Stimulated activated CD8-positive, alpha-beta memory T cell treated with anti-CD3 and anti-CD28 coated beads, Interleukin-12 subunit alpha, Interleukin-12 subunit beta, amount 100 ng/mL, for 4 hours (primary cell): ENCODE measurements at places on chromosomes 4 and X.

DNA sequence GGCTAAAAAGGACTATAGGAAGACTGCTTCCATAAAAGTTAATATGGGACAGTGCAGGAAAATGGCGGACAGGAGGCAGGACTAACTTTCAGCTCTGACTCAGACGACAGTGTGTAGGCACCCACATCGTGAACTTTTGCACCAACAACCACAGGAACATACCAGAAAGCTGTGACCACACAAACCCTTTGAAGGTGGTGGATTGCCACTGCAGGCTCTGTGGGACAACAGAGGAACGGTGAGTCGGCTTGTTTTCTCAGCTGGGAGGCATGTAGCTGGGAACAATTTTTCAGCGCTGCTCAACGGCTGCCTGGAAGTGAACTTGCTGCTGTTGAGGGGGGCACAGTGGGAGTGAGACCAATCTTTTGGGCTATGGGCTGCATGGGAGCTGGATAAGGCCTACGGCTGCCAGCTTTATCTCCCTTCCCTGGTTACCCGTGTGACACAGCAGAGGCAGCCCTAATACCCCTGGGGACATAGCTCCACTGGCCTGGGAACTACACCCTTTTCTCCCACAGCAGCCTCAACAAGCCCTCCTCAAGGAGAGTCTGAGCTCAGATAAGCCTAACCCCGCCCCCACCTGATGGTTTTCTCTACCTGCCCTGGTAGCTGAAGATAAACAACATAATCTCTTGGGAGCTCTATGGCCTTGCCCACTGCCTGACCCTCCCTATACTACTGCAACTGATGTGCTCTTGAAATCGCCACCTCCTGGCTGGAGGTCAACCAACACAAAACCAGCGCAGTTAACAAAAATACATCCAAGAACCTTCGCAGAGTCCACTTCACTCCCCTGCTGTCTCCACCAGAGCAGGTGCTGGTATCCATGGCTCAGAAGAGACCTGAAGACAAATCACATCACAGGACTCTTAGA lies 1537.0 kb downstream of the C4orf33 start:
- DNase-seq = no peak

DNA sequence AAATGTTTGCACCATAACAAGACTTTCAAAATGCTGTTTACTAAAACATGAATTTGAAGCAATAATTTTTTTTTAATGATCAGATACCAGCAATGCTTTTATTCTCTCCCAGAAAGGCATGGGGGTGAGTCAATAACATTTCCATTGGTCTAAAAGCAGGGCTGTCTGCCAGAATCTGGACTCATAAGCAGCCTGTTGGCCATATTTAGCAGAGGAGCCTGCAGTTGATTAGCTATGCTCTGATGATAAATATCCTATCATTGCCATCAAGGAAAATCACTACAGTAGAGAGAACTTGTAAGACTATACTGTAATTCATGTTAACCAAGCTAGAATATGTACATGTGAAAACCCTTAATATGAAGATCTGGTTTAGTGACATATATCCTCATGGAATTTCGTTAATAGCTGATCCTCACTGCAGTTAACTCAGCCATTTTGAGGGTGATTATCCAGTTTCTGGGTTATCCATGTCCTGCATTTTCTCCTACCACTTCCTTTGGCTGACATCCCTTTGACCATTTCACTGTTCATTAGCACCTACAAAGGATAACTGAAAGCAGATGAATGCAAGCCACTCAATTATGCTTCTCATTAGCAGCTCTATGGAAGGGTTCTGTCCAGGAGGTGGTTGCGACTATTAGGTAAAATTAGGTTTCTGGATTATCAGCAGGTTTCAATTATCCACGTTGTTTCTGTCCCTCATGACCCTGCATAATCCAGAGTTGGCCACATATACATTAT lies 72.9 kb upstream of the DIAPH2 start:
- DNase-seq = no peak

DNA sequence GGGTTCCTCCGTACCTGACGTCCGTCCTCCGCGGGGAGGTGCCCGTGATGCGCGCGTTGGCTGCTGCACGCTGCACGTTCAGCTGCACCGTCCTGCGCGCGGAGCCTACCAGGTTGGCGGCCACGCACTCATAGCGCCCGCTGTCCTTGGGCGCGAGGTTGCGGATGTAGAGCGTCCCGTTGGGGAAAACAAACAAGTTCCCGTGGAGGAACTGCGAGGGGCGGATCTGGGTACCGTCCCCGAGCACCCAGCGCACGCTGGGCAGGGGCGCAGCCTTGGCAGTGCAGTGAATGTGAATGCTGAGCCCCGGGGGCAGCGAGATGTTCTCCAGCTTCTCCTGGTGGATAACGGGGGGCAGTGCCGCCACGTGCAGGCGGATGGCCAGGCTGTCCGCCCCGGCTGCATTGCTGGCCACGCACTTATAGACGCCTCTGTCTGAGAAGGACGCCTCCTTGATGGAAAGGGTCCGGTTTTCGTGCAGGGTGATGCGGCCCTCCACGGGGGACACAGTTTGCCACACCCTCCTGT lies 29.2 kb downstream of the MXRA5 start:
- no peak for DNase-seq

- DNase-seq = no peak
These were observed 138.3 kb downstream of the PDE5A start for GRCh38 chr4:119490335-119490734.

- no peak for DNase-seq
These were observed 3.4 kb upstream of the ZCCHC18 start for GRCh38 chrX:104108955-104109354.

GRCh38 chr4:25525896-25526295 lies 129.8 kb upstream of the SLC34A2 start:
- no peak for DNase-seq

DNA sequence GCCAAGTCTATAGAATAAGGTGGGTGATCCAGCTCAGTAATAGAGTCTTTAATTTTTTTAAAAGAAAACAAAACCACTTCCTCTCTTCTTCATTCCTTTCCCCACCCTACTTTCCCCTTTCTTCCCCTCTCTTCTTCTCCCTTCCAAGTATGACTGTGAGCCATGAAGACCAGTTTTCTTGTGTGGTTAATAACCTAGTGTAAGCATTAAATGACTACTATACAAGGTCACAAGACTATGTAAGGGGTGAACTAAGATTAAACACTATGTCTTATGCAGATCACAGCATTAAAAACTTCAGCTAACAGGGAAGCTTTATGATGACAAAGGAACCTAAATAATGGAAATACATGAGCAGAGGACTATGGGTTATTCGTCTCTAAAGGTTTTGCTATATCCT lies 135.4 kb downstream of the GUCY2F start:
- DNase-seq = no peak

DNA sequence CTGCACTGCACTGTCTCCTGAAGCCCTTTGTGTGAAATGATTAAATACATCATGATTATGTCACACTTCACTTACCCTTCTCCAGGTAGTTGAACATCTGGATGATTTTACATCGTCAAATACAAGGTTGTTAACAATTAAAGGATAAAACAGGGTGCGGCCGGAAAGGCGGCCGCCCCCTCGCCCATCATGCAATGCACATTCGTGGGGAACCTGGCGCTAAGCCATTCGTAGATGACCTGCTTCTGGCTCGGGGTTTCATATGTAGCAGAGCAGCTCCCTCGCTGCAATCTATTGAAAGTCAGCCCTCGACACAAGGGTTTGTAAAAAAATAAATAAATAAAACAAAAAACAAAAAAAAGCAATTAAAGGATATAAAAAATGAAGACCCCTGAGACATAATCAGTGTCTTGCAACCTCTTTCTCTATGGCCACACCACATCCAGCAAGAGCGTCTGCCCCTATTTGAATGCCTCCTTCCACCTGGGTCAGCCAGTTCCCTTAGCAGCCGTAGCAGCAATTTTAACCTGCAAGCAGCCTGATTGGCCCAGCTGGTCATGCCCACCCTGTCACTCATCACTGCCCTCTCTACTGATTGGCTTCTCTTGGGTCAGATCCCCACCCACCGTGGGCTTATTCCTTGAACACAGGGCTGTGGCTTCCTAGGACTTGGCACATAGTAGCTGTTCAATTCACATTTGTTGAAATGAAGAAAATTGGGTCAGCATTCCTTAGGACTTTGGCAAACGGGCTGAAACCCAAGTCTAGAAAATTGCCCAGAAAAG lies 147.8 kb upstream of the PSAPL1 start:
- DNase-seq = no peak

GRCh38 chr4:172348426-172348825 lies 535.2 kb downstream of the GALNTL6 start:
- DNase-seq = no peak

DNA sequence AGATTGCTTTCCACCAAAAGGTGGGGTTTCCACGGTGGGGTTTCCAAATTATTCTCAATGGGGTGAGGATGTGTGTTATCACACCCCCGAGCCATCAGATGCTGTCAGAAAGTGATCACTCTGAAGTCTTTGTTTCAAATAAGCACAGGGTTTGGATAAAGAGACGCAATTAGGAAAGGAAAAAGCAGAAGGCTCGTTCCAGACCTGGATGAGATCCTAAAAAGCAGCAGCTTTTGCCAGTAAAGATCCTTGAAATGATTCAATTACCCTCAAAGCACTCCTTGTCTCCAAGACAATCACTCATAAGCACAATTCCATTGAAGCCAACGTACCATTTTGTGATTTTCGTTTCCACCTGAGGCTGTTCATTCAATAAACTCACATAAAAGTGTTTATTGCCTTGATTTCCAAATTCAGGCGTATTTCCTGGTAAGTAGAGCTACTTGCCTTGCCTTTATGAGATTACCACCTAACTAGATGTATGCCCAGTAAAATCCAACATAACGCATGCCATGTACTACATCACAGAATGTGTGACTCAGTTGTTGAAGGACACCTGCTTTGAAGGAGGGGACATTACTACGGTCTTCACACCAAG lies 5.2 kb downstream of the F11 start:
- no peak for DNase-seq

DNA sequence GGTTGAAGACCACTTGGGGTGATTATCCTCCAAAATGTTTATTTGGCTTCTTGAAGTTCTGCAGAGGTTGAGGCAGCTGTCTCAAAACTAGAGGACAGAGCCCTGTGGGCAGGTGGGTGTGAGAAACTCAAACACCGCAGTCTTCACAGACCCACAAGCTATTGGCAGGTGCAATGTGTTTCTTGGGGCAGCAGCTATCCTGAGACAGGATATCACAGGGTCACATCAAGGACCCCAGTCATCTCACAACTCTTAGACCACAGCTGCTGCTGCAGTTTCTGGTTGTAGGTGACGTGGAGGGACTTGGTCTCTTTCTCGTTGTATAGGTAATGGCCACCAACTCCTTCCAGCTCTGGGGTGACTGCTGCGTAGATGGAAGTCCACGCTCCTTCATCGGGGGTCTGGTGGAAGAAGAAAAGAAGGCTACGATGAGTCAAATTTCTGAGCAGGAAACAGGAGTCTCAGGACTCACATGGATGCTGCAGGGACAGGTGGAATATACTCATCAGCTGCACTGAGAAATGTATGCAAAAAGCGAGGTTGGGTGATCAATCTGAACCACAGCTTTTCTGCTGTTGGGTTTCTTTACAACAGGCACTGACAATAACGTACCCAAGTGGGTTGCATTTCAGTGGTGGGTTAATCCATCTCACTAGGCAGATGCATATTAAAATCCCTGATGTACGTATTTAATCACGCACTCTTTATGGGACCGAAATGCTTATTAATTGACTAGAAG lies 279.8 kb downstream of the DHRSX start:
- DNase-seq = no peak

GRCh38 chrX:118116713-118117550 lies at the start of gene KLHL13:
KLHL13 (minus strand) TSS chrX:118116810; CDS start chrX:118028473, 88,337 bp downstream.
- DNase-seq = no peak

- no peak for DNase-seq
These were observed 95.2 kb downstream of the SHROOM4 start for GRCh38 chrX:50718776-50719175.

DNA sequence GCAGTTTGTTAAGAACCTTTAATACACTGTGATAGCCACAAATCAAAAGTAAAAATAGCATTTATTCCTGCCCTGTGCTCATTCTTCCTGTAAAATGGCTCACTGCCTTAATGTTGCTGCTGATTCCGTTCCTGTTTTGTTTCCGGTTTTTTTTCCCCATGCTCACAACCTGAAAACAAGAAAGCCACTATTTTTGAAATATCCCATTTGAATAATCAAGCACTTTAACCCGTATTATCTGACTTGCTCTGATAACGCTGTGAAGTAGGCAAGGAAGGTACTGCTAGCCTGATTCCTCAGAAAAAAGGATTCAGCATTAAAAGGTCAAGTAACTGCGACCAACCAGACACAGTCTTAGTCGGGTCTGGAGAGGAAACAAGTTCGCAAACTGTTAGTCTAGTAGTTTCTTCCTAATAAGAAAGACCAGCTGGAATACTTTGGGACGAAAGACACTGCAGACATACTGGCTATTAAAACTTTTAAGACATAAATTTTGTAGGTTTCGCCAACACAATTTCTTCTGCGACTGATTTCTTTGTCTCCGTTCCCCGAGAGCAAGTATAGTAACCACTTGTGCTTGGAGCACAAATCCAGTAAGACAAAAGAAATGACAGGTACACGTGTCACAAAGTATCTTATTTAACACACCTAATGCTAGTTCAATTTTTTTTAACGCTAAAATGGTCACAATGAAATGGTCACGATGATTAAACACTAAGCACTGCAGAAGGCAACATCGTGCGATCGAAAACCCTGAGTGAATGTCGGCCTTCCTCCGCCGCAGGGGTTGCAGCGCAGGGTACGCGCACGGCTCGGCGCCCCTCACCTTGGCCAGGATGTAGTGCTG lies 802 bp downstream of the COX18 start:
- DNase-seq = no peak

- DNase-seq = no peak
These were observed 169.6 kb upstream of the GLRA2 start for GRCh38 chrX:14359727-14360126.

DNA sequence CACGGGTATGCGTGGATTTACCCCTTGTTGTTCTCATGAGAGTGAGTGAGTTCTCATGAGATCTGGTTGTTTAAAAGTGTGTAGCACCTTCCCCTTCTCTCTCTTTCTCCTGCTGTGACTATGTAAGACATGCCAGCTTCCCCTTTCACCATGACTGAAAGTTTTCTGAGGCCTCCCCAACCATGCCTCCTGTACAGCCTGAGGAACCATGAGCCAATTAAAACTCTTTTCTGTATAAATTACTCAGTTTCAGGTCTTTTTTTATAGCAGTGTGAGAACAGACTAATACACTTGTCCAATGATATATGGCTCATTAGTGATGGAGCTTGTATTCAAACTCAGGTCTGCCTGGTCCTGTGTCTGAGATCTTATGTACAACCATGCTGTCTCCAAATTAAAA lies 28.5 kb upstream of the RTL3 start:
- no peak for DNase-seq

DNA sequence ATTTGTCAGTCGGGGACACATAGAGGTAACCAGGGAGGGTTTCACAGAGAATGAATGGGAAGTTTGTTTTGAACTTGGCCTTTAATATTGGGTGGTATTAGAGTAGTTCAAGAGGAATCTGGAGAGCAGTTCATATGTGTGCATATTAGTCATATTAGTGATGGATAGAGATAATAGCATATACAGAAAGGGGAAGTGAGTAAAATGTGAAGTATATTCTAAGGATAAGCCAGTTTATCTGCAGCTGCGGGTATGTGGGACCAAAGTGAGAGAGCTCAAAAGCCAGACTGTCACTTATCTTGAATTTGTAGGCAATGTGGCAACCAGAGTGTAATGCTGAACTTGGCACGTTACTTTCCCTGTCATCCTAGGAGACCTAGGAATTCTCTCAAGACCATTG lies 169.9 kb downstream of the AFF2 start:
- no peak for DNase-seq
